ENCODE measurements at places on chromosomes 1 and 21.

- DNase-seq, result no peak
These were observed 25.5 kb downstream of the TNR start for GRCh38 chr1:175717610-175718540.

DNA sequence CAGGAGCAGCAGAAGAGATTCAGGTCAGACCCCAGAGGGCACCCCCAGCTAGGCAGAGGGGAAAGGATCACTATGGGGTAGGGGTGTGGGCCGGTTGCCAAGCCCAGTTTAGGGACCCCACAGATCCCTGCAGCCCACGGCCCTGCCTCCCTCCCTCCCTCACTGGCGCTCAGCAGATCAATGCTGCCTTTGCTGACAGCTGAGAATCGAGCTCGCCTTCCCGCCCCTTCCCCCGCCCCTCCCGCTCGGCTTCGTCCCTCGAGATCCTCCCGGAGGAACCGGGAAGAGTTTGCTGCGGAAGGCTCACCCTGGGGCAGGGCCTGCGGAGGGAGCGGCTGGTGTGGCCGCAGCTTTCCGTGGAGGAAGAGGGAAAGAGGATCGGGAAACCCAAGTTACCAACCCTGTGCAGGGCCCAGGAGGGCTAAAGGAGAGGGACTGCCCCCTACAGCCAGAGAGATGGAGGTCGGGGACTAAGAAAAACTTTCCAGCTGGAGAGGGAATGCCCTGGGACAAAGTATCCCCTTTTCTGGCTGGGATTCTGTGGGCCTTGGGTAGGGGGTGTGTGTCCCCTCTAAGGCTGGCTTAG lies 1.1 kb upstream of the KCNQ4 start:
- peak; percentile 28 for DNase-seq

- no peak for DNase-seq
These were observed 74.4 kb downstream of the PTPRU start for GRCh38 chr1:29310616-29311180.

- peak; percentile 53 for DNase-seq
These were observed 4.1 kb upstream of the SLC2A1 start for GRCh38 chr1:42962641-42963377.

GRCh38 chr1:22567994-22568393 lies 4.7 kb downstream of the EPHA8 start:
- DNase-seq, result no peak

DNA sequence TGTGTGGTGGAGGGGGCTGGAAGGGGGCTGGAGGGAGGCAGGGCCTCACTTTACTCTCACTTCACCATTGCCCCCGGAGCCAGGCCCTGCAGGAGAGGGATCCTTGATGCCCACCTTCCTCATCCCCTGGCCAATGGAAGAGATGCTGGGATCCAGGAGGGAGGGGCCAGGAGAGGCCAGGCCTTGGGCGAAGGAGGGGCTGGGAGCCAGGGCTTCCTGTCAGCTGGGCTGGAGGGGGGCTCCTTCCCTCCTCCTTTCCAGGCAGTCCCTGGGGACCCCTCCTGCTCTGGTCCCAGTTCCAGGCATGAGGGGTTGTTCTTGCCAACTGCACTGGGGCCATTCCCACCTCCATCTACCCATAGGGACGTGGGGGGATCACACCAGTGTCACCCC lies 5.7 kb downstream of the AHDC1 start:
- DNase-seq, result no peak

DNA sequence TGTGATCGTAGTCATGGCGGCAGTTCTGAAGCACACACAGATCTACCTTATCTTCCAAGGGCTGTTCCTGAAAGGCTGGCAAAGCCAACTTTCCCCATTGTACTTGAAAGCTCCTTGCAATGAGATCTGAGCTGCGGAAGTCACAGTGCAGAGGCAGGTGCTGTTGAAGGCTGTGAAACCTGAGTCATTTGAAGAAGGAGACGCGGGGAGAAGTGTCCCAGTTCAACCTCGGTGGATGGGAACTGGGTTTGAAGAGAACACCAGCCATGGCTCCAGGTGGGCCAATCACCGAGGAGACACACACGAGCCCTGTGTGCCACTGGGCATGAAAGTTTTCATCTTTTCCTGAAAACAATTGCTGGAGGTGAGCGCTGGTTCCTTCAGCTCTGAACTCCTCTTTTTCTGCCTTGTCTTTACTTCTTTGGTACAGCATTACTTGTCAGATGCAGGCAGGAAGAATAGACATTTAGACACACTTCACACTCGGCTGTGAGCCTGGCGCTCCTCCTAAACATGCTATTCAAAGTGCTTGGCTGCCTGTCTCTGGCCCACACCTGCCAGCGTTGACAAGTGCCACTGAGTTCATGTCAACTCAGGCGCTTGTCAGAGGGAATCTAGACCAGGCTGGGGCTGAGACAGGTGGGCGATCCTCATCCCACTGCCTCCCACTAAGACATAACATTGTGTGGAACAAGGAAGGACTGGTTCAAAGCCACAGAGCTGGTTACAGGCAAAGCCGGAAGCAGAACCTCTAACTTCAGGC lies 25.7 kb upstream of the PDE9A start:
- no peak for DNase-seq

GRCh38 chr21:33449616-33450015 lies 30.2 kb downstream of the TMEM50B start:
- DNase-seq, result no peak

- no peak for DNase-seq
These were observed 117.7 kb downstream of the SIM2 start for GRCh38 chr21:36816561-36817130.

DNA sequence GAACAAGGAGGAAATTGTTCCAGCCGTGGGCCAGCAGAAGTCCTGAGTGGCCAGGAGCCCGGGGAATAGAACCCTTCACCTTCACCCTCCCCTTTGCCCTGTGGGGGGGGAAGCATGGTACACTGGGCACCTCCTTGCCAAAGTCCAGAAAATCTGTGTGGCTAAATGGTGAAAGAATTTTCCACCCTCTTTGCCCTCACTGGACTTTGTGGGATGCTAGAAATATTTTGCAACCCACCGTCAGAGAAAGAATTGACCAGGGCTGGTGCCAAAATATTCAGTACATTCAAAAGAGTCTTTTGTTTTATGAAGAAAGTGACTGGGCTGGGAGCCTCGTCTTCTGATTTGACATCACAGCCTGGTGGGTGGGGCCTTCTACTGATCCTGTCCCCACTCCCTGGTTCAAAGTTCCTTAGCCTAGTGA lies 14.6 kb downstream of the NFASC start:
- no peak for DNase-seq

DNA sequence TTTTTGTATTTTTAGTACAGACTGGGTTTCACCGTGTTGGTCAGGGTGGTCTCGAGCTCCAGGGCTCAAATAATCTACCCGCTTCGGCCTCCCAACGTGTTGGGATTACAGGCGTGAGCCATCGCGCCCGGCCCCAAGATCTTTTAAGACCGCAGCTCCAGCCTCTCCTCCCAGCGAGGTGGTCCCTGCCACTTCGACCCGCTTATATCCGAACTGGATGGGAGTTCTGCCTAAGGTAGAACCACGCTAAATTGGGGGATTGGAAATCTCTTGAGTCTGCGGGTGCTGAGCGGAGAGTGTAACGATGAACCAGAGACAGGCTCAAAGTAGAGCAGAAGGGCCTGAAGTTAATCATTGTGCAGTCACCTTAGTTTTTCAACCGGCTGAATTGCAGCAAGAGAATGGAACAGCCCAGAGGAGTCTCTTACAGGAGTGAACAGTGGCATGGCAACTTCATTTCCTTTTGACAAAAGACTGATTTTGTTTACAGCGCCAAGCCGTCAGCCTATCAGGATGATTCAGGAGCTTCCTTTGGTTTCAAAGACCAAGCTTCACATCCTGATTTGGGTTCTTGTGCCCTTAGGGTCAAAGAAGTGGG lies 726 bp upstream of the CYB5R1 start:
- DNase-seq, result peak; percentile 25

DNA sequence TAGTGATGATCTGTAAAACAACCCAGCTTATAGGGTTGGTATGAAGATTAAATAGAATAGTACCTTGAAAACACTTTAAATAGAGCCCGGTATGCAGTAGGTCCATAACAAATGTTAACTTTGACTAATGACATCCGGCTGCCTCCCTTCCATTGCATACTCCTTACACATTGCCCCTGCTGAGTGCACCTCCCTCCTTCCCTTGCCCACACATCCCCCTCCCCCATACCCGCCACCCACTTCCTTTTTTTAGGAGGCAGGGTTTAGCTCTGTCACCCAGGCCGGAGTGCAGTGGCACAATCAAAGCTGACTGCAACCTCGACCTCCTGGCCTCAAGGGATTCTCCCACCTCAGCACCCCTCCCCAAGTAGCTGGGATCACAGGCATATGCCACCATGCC lies 24.4 kb upstream of the ZC3H12A start:
- DNase-seq, result no peak

GRCh38 chr1:154095456-154096060 lies 59.3 kb downstream of the NUP210L start:
- DNase-seq, result no peak
